ENCODE measurements at places on chromosomes 16 and 17.
A peak's percentile ranks its signal among the peaks of the same experiment; 100 is the strongest.

DNA sequence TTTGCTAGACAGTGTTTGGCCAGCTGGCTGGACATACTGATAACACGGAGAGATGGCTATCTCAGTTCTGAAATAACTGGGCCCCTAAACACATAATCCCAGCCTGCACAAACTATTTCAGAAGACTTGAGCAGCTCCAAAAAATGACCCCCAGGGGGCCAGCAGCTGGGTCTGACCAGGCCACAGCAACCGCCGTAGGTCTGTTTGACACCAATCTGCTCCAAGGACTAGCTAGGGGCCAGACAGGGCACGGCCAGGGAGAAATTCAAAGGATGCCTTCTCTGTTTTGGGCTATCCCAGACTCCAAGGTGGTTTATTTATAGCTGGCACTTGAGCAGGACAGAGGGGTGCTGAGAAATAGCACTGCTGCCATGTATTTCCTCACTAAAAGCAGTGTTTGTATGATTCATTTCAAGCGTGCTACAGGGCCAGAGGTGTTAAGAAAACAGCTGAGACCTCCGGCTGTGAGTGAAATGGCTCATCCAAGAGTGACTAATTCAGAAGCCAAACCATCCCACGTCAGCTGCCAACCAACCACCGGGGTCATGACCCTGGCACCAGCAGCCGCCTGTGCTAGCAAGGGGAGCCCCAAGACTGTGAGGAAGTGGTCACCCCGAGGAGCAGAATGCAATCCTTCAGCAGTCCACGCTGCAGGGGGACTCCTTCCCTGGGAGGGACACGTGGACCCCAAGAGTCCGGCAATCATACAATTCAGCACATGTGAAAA, 5.7 kb downstream of the GGA2 start:
- peak; percentile 88 for DNase-seq

DNA sequence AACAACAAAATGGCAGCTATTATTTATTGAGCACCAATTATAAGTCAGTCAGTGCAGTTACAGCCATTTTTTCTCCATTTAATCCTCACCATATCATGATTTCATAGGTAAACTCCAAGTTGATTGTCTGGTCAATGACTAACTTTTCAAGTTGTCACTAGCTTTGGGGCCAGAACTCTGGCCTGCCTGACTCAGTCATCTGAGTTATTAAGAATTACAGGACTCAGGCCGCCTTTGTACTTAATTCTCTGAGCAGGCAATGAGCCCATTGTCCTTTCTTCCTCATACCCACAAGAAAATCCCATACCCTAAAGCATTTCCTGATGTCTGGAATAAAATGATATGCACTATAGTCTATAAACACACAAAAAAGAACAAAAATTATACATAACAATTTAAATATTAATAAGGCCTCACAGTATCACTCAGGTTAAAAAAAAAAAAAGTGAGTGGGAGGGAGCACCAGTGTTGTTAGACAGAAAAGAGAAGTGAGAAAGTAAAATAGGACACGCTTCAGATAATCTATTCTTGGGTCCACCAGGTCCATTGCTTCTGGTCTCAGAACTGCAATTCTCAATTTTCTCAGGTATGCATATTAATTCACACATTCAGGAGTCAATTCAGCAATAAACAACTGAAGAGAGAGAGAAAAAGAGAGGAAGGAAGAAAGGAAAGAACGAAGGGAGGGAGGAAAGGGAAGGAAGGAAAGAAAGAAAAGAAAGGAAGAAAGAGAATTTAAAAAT, 70.2 kb downstream of the SPAG9 start:
- no peak for DNase-seq

GRCh38 chr17:13114601-13115031, 96.8 kb upstream of the ELAC2 start:
- peak; percentile 10 for DNase-seq

DNA sequence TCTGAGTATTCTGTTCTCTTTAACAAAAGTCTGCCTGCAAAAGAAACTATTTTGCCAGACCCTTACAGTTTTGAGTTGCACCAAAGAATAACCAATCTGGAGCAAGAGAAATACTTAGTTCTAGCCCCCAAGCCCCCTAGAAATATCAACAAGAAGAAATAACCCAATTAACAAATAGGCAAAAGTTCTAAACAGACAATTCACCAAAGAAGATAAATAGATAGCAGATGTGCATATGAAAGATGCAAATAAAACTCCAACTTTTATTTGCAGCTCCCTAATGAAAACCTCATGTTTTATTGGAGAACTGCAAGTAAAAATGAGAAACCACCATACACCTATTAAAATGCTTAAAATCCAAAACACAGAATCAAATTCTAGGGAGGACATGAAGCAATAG, 1308.0 kb downstream of the CDH11 start:
- DNase-seq = no peak

- DNase-seq = no peak
These were observed 288.8 kb downstream of the HAPSTR1 start for GRCh38 chr16:9380221-9380620.

- DNase-seq = no peak
These were observed 23.5 kb downstream of the SNN start for GRCh38 chr16:11691771-11692170.

- DNase-seq = no peak
These were observed 149.4 kb upstream of the HS3ST2 start for GRCh38 chr16:22664561-22664997.

DNA sequence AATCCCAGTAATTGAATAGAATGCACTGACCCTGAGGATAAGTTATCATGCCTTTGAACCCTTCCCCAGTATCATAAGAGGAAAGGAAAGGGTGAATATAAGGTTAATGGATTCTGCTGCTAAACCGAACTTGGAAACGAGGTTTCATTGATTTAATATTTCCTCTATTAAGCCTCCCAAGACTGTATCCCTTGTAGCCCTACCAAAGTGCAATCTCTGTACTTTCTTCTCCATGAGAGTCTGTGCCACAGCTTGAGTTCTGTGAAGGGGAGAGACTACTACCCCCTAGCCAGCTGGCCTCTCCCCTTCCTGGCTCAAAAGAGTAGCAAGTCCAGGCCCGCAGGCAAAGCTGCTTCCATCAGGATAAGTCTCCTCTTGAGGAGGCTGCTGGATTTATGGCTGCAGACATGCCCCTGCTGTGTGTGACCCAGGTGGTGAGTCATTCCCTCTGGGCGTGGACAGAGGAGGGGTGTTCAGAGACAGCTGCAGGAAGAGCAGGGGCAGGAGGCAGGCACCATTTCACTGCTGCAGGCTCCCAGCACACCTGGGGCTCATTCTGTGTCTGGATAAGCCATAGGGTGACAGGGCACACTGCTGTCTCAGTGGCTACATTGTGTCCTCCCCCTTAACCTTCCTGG, 58.4 kb downstream of the TOM1L2 start:
- DNase-seq = peak; percentile 70

DNA sequence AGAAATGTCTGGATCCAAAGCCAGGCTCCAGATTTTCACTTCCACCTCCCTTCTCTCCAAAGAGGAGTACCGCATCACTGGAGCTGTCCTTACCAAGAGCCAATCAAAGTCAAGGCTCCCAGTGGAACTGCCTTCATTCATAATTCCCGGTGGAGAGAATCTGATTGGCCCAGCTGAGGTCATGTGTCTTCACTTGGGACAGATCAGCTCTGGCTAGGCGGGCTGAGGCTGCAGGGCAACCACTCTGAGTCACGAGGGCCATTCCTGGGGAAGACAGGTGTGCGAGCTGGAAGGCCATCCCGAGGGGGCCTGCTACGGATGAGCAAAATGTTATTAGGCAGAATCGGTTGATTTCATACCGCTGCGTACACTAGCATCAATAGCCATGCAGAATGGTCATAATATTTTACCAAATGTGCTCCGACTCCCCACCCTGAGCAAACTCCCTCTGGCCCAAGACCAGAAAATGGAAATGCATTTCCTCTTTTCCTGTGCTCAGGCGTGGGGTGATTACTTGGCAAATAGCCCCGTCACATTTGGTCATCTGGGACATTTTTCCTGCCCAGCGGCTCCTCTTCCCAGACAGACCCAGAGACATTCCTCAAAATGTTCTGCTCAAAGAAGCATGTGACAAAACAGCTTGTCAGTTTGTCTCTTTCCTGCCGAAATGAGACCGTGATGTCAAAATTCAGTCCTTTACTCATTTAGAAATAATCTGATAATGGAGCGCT, 111.1 kb downstream of the AIPL1 start:
- DNase-seq = no peak

DNA sequence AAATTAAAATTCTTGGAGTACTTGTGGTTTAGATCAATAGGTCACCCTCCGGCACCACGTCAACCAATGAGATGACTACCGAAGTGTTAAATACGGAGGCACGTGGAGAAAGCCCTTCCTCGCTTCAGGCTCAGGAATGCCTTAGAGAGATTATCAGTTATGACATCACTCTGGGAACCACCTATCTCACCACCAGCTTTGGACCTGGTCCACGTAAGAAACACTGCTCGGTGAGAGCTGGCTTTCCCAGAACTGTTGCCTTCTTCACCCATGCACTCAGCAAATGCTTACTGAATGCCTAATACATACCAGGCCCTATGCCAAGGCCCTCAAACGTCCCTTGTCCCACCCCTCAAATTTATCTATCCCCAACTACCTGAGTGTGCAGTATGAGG, 71.3 kb downstream of the SMG6 start:
- DNase-seq = peak; percentile 73

Measured in GM04503 (cell line).